ENCODE measurements at places on chromosomes 2 and 18.
A peak's percentile ranks its signal among the peaks of the same experiment; 100 is the strongest.

DNA sequence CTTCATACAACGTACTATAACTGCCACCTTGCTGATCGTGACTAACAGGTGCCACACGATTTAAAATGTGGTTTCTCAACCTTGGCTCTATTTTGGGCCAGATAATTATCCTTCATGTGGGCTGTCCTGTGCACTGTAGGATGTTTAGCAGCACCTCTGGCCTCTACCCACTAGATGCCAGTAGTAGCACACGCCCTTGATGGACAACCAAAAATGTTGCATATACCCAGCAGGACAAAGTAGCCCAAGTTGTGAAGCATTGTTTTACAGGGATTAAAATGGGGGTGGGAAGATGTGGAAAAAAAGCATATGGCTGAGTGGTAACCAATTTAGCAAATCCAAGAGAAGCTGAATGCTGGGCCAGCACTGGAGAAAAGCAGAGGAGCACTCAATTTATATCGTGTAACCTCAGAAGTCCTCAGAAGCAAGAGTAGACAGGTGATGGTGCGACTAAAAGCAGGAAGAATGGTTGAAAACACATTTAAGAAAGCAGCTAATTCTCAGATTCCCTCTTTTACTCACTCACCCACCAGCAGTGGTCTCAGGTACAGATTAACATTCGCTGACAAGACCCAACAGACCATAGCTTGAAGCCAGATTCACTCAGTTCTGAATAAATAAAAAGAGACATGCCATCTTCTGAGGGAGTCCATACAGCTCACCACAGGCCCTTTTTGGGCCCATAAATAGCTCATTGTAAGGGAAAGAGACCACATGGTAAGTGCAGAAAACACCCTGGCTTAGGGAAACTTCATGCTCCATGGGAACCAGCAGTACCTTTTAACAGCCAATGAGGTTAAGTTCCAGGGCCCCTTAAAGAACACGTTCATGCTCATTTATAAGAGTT lies 50.6 kb downstream of the RAPH1 start:
- peak; percentile 29 for DNase-seq

DNA sequence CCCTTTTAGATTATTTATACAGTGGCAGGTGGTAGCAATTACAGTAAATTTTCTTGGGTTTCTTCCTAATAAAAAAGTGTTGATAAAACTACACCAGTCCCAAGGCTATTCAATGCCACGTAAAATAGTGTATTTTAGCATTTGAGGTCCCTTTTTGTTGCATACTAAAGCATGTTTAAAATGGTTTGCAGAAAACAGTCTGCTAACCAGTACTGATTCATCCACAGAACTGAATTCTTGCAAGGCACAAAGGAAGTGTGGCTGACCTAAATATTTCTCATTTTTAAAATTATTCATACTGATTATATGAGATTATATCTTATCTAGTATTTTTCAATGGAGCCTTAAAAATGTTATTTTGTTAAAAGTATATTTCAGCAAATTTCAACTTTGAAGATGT lies 98.1 kb downstream of the SMAD2 start:
- no peak for DNase-seq

- DNase-seq, result no peak
Measured at GRCh38 chr2:195337597-195337996, 319.4 kb upstream of the SLC39A10 start.

- DNase-seq, result no peak
Measured at GRCh38 chr2:21379140-21379539, 255.4 kb downstream of the TDRD15 start.

- DNase-seq, result no peak
Measured at GRCh38 chr2:135074216-135074615, 22.1 kb downstream of the RAB3GAP1 start.

- no peak for DNase-seq
Measured at GRCh38 chr2:112680666-112681101, 34.9 kb downstream of the SLC20A1 start.

DNA sequence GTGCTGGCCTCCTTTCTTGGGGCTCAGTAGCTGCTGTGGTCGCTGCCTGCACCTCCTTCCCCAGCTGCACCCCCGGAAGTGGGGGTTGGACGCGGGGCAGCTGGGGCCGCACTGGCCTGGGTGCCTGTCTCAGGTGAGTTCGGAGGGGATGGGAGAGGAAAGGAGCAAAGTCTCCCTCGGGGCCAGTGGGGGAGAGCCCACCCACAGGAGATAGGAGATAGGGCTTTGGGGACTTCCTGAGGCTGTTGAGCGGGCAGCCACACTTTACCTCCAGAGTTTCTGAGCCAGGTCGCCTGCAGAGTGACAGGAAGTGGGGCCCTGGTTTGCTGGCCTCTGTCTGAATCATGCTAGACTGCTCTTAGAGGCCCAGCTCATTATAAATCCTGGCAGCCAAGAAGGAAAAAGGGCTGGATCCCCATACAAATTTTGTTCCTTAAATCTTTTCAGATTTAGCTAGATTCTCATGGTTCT lies 8.1 kb downstream of the MBP start:
- DNase-seq, result peak; percentile 48

DNA sequence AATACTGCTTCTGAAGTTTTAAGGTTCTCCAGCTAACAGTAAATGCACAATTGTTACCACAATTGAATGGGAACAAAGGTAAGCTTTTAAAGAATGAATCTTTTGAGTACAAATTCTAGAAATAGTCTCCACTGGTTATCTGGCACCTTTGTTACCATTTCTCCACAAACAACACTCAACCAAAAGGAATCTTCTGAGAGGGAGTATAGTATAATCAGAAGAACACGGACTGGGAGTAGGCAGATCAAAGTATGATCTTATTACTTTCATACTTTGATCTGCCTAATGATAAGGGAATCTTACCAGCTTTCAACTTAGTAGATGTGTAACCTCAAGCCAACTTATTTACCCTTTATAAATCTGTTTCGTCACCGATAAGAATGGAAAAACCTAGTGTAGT lies 1.4 kb downstream of the CEP76 start:
- no peak for DNase-seq

DNA sequence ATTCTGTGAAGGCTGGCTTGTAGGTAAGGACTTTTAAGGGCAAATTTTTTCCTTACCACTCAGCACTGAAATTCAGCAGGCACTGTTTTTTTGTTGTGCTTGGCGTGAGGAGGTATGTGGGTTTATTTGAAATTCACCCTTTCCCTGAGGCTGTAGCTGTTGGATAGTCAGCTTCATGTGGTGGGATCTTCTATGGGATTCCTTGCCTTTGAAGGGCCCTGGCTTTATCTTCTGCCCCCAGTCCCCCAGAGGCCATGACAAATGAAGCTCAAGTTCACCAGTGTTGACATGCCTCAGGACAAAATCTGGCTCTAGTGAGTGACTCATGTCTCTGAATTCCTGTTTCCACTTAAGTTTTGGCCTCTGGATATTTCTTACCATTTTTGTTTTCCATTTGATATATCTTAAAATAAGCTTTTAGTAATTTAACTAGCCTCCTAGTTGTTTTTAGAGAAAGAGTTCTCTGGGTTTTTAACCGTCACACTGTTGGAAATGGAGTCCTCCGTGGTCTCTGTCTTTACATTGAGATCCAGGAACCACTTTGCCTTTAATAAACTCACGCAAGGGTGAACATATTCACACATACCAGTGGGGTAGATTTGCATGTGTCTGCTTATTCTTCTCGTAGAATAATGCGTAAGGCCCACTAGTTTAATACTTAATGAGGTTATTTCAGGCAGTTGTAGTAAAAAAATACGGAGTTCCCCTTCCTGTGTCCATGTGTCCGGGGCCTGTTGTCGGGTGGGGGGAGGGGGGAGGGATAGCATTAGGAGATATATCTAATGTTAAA lies 211.1 kb upstream of the FAM98A start:
- DNase-seq, result no peak

- no peak for DNase-seq
Measured at GRCh38 chr2:1748176-1748740, 3.9 kb upstream of the PXDN start.

GRCh38 chr18:63707816-63708215 lies 5.1 kb downstream of the SERPINB11 start:
- no peak for DNase-seq

- no peak for DNase-seq
Measured at GRCh38 chr2:125280265-125280664, 1255.2 kb downstream of the CNTNAP5 start.

- no peak for DNase-seq
Measured at GRCh38 chr2:235278771-235279355, 215.0 kb upstream of the AGAP1 start.

GRCh38 chr2:238570391-238570790 lies 143.7 kb downstream of the ASB1 start:
- no peak for DNase-seq

DNA sequence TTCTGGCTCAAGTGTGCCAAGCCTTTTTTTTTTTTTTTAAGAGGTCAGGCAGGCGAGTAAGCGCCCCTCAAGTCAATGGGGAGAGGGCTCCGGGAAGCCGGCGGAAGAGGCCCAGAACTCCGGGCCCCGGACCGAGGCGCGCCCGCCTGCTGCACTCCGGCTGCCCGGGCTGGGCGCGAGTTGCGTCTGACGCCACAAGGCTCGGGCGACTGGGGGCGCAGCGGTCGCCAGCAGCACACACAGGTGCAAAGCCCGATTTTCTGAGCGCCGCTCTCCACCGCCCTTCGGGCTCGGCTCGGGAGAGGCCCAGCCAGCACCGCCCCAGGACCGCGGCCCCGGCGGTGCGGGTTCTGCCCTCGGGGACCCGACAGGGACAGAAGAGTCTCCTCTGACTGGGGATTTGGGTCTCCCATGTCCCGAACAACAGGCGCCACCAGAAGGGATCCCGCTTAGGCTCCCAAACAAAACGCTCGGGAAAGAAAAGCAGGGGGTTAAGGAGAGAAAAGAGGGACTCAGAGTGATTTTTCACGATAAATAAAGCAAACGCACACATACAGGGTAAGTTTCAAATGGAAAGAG lies 787 bp downstream of the ERBB4 start:
- DNase-seq, result no peak

DNA sequence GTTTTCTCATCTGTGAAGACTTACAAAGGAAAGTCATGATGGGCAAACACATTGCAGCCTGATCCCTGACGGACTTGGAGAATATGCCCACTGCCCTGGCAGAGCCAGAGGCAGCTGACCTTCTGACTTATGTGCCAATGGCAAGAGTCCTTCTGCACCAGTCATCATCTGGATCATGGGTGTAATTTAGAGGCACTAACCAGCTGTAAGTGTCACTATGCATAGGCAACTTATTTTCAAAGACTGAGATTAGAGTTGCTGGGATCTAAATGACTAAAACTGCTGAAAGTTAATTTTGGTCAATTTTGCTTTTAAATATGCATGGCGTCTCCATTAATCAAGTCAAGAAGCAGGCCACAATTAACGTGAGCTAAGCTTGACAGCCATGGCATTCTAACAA lies 261.2 kb downstream of the BCL11A start:
- DNase-seq, result no peak

- no peak for DNase-seq
Measured at GRCh38 chr18:25420077-25420825, 68.3 kb upstream of the ZNF521 start.

DNA sequence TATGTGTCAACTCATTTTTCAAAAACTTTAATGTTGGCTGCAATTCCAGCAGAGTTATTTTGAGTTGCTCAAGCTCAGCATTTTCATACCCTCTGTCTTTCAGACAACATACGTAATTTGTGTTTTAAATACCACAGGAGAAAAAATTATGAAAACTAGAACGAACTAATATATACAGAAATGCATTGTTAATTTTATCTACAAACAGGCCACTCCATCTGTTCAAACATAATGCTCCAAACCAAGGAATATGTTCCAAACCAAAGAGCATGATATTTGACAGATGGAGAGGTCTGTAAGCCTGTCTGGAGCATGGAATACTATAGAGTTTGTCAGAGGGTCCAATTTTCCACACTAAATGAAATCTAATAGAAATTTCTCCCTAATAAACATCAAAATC lies 536.2 kb upstream of the FSIP2 start:
- DNase-seq, result no peak

DNA sequence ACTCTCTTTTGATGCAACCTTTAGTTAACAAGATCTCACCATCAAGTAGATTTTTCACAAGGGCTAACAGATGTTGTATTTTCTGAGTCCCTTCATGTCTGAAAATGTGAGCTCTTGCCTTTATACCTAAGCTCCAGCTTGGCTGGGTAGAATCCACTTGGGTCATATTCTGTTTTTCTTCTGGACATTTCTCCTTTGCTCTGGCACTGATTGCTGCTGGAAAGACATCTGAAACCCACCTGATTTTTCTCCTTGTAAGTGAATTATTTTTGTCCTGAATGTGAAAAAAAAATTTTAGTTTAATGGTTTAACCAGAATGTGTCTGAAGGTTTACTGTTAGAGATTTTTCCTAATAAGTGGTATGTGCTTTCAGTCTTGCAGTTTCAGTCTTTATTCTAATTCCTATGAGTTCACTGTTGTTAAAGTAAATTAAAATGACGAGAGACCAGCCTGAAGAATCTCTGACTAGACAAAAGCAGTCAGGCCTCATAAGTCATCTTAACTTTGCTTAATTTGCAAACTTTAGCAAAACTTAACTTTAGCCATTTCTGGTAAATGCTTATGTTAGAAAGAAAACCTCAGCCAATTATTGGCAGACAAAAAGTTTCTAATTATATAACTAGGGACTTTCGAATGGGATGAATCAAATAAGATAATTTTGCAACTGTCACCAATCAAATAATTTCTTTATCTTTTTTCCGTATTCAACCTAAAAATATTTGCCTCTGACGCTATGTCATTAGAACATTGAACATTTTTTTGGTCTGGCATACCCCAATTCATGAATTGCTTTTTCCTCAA lies 70.8 kb downstream of the ACAA2 start:
- DNase-seq, result no peak

GRCh38 chr18:74990563-74991081 lies 218.3 kb downstream of the PTGR3 start:
- no peak for DNase-seq

GRCh38 chr18:43800584-43800983 lies 523.3 kb upstream of the SYT4 start:
- no peak for DNase-seq

DNA sequence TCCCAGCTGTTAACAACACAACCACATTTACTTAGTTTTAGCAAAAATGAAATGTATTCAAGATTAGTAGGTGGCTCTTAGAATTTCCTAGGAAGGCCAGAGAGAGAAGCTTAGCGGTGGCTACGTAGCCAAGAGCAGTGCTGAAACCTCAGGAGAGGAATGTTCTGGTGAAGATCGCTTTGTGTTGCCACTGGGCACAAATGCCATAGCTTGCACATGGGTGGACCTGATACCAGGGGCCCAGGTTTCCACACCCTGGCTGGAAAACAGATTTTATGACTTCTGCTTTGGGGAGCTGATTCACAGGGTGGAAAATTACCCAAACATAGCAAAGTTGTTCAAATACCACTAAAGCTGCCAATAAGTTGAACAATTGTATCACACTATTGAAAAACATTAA lies 43.4 kb downstream of the THUMPD2 start:
- DNase-seq, result no peak

- DNase-seq, result peak; percentile 18
Measured at GRCh38 chr18:59697236-59697932, at the start of gene CCBE1. TSS of gene CCBE1 (minus strand) at chr18:59697423.

GRCh38 chr2:16245481-16246054 lies 305.2 kb downstream of the MYCN start:
- no peak for DNase-seq

GRCh38 chr18:73270920-73271634 lies 403.3 kb upstream of the NETO1 start:
- DNase-seq, result no peak
